ENCODE measurements at places on chromosomes 4 and X. TPM values are rescaled to one million over a fixed set of nuclear protein-coding genes. Genes with fewer than 3 reads are reported as not detected.

JAKMIP1 gene
- total RNA-seq, result 0.05 TPM

TRIML2 gene
- total RNA-seq, result 42.5 TPM

IL3RA gene
- 0.23 TPM for total RNA-seq

IL13RA2 gene
- total RNA-seq, result not detected

DCHS2 gene
- not detected for total RNA-seq

MAGEA8 gene
- not detected for total RNA-seq
